ENCODE measurements at places on chromosomes 6 and 20.

- no peak for DNase-seq
Observed at GRCh38 chr6:85920782-85921181, 278.1 kb upstream of the SYNCRIP start.

GRCh38 chr6:122202576-122203137 is 196.8 kb upstream of the HSF2 start:
- no peak for DNase-seq

DNA sequence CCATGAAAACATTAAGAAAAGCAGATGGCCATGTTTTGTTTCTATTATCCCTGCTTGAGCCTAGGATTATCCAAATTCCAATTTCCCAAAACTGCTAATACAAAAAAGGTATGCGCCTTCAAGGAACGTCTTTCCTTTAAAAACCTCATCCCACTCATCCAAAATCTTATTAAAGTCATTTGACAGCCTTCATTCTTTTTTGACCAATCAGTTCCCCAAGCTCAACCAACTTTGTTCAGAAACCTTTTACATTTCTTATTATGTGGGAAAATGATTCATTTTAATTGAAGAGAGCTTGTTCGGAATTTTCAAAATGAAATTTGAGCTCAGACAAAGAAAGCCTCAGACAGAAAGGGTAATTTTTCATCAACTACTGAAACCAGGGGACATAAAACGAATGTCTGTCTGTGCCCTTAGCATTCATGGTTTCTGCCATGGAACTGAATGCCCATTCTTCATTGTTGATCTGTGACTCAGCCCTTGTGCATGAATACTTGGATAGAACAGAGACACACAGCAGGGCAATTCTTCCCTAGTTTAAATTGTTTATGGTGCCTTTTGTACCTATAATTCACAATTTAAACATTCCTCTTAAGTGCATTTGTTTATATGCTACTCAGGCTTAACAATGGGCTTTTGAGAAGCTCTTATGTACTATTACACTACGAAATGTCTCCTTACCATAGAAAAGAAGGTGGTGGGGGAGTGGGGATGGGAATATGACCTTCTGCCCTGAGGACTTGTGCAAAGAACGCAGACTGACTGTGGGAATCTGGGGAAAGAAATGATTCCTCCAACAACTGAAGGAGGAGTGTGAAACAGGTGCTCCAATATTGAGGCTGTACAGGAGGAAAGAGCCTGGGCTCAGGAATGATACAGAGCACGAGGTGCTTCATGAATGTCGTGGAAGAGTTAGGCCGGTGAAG is 49.8 kb upstream of the ERVFRD-1 start:
- no peak for DNase-seq

DNA sequence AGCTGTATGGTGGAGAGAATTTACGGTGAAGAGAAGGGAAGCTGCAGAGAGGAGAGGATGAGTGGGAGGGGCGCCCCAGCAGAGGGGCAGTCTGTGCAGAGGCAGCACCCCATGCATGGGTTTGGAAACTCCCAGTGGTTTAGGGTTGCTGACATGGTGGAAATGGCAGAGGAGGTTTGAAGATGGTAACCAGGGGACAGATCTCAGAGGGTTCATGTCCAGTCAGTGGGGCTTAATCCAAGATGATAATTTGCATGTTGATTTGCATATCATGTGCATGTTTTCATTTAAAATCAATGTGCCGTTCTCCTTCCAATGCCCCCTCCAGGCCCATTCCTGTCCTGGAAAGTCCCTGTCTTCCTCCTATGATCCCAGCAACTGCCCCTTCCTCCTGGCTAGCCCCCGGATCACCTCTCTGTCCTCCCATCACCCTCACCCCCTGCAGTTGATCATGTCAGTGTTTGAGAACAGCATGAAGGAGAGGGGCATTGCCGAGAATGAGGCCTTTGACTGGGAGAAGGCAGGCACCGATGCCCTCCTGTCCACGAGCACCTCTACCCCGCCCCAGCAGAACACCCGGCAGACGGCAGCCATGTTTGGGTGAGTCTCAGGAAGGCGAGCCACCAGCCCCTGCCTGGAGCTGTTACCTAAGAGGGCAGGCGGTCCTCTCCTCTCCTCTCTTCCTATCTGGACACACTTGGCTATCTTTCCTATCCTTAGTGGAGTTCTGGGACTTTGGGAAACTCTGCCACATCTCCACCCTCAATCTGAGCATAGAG is 14.3 kb downstream of the TTBK1 start:
- DNase-seq, result no peak

GRCh38 chr6:85594197-85594930 is 706 bp upstream of the SNX14 start:
- DNase-seq, result no peak

GRCh38 chr6:56752009-56752408 is 109.3 kb upstream of the DST start:
- DNase-seq, result no peak

DNA sequence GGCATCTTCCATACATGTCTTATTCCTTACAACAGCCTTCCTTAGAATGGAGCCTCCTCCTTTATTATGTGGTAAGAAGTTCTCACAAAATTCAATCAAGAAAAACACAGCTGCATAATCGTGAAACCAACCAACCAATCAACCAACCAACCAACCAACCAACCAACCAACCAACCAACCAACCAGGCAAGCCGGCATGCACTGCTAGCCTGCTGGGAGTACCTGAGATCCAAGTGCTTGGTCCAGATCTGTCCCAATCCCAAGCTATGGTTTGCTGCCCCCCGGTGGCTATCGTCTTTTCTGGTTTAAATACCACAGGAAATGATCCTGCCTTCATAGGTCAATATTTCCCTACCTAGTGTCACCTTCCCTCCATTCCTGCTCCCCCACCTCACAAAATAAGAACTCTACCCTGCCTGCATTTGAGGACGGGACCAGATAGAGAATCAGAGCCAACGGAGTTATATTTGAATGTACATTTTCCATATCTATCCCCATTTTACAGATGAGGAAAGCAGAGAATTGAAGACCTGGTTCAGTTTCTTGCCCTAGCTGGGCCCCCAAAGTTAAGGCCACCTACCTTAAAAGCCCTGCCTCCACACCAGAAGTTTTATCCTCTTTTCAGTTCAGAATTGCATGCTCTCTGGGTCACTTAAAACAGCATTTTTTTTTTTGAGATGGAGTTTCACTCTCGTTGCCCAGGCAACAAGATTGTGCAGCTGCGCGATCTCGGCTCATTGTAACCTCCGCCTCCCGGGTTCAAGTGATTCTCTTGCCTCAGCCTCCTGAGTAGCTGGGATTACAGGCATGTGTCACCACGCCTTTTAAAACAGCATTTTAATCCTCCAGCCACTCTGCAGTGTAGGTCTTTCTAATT is 27.1 kb downstream of the RAB44 start:
- no peak for DNase-seq

DNA sequence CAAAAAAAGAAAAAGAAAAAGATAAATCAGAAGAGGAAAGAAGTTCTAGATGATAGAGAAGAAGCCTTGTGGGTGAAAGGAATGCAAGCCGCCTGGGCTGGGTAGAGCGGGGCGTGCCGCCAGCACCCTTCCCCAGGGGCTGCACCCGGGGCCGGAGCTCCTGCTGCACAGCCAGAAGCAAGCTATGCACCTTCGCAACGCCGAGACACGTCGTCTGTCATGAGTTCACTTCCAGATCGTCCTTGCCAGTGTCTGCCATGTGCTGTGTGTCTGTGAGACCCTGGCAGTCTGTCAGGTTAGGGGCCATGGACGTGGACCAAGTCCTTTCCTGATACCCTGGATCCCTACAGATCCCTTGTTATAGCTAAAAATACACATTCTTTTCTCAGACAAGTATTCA is 25.5 kb upstream of the ADRM1 start:
- DNase-seq, result no peak

GRCh38 chr6:132499757-132500156 is 13.2 kb downstream of the STX7 start:
- no peak for DNase-seq

- no peak for DNase-seq
Observed at GRCh38 chr6:21886542-21887151, 293.1 kb downstream of the SOX4 start.

DNA sequence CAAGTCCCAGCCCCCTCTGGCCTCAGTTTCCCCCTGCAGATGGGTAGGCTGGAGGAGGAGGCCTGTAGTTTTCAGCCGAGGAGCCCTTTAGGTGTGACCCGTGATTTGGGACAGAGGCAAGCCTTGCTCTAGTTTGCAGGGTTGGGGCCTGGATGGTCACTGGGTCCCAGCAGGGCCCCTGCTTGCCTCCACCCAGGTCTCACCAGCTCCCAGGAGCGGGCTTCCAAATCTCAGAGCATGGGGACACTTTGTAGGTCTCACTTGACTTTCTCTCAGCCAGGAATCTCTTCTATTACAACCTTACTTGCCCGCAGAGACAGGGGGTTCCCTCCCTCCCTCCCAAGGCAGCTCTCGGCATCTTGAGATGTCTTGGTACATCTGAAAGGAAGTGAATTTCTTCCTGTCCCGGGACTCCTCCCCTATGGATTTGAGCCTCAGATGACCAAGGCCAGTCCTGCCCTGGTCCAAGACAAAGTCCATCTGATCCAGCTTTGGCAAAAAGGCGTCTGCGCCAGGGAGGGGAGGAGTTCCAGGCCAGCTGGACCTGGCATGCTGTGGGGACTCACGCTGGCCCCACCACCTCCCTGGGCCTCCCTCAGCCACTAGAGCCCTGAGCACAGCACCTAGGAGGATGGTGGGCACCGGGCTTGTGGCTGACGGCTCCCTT is 47.4 kb downstream of the SRC start:
- no peak for DNase-seq

DNA sequence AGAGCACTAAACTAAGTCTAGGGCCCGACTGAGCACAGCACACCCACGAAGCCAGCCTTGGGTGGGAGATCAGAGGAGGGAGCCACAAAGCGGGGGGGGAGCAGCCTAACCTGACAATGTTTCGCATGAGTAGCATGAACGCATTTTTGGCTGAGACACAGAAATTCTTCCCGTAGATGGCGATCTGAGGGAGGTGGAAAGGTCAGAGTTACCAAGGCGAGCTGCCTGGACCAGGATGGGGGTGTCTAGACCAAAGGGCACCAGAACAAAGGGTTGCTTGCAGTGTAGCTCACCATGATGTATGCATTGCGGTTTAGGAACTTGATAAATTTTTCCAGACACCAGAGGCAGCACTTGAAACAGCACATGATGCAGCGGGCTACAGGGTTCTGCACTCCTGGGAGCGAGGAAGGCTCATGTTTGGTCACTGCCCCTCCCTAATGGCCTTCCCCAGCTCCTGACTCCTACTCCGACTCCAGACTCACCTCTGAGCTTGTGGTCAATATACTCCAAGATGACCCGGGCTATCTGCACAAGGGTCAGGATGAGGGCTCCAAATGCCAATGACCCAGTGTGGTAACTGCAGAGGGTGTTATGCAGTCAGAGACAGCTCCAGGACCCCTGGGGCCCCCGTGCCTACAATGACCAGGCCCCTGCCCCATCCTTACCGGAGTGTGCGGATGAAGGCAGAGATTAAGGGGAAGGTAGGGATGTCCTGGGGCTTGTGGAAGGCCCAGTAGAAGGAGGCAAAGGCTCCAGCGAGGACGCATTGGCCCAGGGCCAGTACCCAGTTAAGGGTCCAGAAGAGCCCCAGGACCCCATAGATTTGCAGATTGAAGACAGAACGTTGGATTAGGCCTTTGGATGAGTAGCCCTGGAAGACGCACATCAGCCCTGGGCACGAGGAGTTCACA is 2.8 kb upstream of the NEU1 start:
- DNase-seq, result no peak

- DNase-seq, result no peak
Observed at GRCh38 chr6:35919827-35920751, 809 bp downstream of the SRPK1 start.

- DNase-seq, result no peak
Observed at GRCh38 chr6:167781066-167781767, 45.5 kb upstream of the AFDN start.

DNA sequence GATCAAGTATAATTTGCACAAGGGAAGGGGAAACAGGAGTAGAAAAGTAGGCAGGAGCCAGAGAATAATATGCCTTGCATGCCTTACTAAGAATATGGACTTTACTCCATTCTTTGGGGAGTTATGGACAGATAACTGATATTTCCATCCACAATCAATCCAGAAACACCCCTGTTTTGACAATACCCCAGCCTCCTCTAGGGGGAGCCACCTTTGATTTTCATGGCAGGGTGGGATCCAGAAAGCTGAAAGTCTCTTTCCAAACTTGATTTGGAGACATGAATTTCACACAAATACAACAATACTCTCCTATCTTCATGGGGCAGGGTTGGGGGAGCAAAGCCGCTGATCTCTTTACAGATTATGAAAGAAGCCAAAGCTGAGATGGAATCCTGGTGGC is 404.1 kb downstream of the FOXA2 start:
- no peak for DNase-seq

- DNase-seq, result no peak
Observed at GRCh38 chr6:126033696-126034095, 47.4 kb downstream of the TRMT11 start.

GRCh38 chr6:56734335-56734734 is 91.6 kb upstream of the DST start:
- DNase-seq, result no peak

DNA sequence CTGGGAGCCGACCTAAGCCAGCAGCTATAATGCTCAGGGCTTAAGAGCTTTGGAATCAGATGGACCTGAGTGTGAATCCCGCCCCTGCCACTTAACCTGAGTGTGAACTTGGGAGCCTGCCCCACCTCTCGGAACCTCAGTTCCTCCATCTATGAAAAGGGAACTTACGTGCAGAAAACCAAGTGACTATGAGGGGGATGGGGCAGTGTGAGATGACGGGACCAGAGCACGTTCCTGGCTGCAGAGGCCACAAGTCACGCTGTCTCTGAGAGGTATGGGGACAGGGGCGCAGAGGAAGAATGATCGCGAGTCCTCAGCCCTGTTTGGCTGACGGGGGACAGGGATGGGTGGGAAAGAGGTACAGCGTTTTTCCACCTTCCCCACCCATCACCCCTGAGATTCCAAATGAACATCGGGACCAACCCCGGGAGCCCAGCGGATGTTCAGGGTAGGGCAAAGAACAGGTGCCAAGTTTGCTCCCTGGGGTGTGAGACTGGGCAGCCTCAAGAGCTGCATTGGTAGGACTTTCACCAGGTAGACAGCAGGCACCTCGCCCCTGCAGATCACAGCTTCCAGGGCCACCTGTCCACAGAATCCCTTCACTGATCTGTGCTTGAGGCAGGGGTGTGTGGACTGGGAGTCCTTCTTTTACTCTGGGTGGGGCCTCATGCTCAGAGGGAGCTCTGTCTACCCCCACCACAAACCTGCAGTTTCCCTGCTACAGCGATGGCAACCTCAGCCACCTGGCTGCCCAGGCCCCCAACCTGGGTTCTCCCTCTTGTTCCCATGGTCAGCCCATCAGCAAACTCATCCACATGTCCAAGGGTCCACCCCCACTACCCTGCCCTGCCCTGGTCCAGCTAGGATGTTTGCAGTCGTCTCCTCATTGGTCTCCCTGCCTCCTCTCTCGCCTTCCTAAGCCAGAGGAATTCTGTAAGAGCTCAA is 85.8 kb downstream of the CEBPB start:
- DNase-seq, result no peak
